ENCODE measurements at places on chromosomes 2 and 18.
A peak's percentile ranks its signal among the peaks of the same experiment; 100 is the strongest.

DNA sequence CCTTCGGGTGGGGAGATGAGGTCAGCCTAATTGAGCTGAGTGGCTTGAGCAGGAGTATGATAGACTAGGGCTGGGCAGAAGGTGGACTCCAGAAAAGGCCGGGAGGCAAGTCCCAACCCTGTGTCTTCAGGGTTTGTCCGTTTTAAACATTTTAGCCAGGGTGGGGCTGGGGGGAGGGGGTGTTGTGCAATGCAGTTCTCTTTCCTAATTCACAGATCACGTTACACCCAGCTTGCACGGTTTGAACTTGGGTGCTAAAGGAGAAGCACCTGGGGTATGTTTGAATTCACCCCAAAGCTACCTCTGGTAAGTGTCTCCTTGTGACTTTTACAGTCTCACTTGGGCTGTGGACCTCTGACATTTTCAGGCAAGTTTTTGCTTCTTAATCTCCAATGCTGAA is 233.3 kb downstream of the AGAP1 start:
- DNase-seq = no peak
- no peaks in the 10 kb centered on the region for H3K27me3 ChIP-seq
- no peak overlapping the region for H3K4me3 ChIP-seq
- no peaks in the 10 kb centered on the region for H3K4me1 ChIP-seq
- no peak overlapping the region for H3K27ac ChIP-seq

DNA sequence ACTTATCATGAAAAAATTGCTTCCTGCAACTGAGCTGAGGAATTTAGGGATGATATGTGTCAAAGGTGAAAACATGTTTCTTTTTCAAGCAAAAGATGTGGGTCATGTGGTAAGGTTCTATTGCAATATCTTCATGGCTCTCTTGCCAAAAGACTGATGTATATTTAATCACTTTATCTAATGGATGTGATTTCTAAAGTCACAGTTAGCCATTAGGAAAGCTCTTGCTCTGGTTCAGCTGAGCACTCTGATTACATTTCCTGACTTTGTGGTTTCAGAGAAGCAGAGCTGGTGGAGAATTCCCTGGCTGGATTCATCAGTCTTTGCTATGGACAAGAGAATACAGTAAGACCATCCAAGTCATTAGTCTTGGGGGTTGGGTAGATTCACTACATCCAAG is 24.4 kb downstream of the SCN9A start:
- no peak overlapping the region for H3K27ac ChIP-seq
- no peak overlapping the region for H3K4me3 ChIP-seq
- H3K4me1 ChIP-seq = no peaks in the 10 kb centered on the region
- DNase-seq = no peak
- H3K27me3 ChIP-seq = no peaks in the 10 kb centered on the region
- H3K36me3 ChIP-seq = no peaks in the 10 kb centered on the region

DNA sequence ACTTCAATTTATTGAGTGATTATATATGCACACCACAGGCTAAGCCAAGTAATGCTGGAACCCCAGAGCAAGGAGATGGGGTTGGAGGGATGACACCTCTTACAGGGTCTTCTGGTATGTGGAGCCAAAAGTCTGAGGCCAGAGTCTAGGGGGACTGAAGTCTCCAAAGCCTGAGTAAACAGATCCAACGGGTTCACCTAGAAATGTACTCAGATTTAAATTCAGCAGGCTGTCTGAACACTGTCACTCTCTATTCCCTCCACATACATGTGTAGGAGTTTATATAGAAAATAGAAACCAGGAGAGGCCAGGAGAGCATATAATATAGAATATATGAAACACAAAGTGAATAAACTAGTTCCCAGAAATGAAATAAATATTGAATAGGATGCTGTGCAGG is 76.1 kb downstream of the PPP1R1C start:
- H3K27ac ChIP-seq = no peak overlapping the region
- H3K4me1 ChIP-seq = no peaks in the 10 kb centered on the region
- H3K27me3 ChIP-seq = peaks cover 8% of the 10 kb centered on the region
- no peaks in the 10 kb centered on the region for H3K36me3 ChIP-seq
- H3K4me3 ChIP-seq = no peak overlapping the region

DNA sequence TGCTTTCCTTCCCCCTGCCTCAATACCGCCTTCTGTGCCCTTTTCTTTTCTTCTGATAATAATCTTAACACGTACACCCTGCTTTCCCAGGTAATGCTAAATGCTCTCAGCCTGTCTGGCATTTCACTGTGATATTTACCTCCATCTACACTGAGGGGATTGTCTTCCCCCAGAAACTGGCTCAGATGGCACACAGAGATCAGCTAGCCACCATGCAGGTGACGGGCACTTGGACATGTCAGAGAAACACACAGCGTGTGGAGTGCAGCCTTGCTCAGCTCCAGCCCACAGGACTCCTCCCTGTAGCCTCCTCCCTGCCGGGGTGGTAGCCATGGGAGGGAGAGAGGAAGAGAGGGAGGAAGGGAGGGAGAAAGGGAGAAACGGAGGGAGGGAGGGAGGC is 131.2 kb downstream of the EIPR1 start:
- DNase-seq = no peak
- H3K27me3 ChIP-seq = no peaks in the 10 kb centered on the region
- H3K27ac ChIP-seq = no peak overlapping the region
- H3K4me3 ChIP-seq = no peak overlapping the region
- peaks cover 28% of the 10 kb centered on the region for H3K36me3 ChIP-seq
- peaks cover 14% of the 10 kb centered on the region for H3K4me1 ChIP-seq

DNA sequence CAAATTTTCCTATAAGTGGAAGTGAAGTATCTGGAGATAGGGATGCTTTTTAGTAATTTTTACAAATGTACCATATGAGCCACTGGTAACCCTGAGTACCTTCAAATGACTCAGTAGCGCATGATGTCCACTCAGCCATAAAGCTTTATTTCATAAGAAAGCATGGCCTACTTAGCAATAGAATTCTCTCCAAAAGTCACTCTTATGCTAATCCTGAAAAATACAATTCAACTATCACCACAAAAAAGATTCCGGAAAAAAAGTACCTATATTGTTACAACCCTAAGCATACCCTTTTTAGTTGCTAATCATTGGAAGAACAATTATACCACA is 732.2 kb downstream of the SOCS6 start:
- H3K36me3 ChIP-seq = no peaks in the 10 kb centered on the region
- DNase-seq = no peak
- no peak overlapping the region for H3K4me3 ChIP-seq
- no peaks in the 10 kb centered on the region for H3K4me1 ChIP-seq
- H3K27ac ChIP-seq = no peak overlapping the region
- no peaks in the 10 kb centered on the region for H3K27me3 ChIP-seq

- H3K36me3 ChIP-seq = no peaks in the 10 kb centered on the region
- H3K27ac ChIP-seq = no peak overlapping the region
- no peak for DNase-seq
- H3K27me3 ChIP-seq = peaks cover 15% of the 10 kb centered on the region
- no peak overlapping the region for H3K4me3 ChIP-seq
Observed at GRCh38 chr2:84338069-84338468, 121.0 kb downstream of the SUCLG1 start.

- H3K27ac ChIP-seq = no peak overlapping the region
- H3K27me3 ChIP-seq = no peaks in the 10 kb centered on the region
- no peak overlapping the region for H3K4me3 ChIP-seq
Observed at GRCh38 chr2:206001912-206002311, 84.1 kb downstream of the INO80D start.

- peaks cover 6% of the 10 kb centered on the region for H3K27me3 ChIP-seq
- no peak for DNase-seq
- H3K4me1 ChIP-seq = no peaks in the 10 kb centered on the region
- peaks cover 1% of the 10 kb centered on the region for H3K36me3 ChIP-seq
- no peak overlapping the region for H3K27ac ChIP-seq
Observed at GRCh38 chr2:237048595-237048994, 37.1 kb upstream of the COPS8 start.

GRCh38 chr18:48953104-48953706 is 2.4 kb upstream of the SMAD7 start:
- H3K4me1 ChIP-seq = peaks cover 35% of the 10 kb centered on the region
- H3K27me3 ChIP-seq = peaks cover 6% of the 10 kb centered on the region
- no peak overlapping the region for H3K27ac ChIP-seq
- H3K36me3 ChIP-seq = peaks cover 8% of the 10 kb centered on the region
- no peak for DNase-seq
- peak overlapping the region; percentile 90 for H3K4me3 ChIP-seq

DNA sequence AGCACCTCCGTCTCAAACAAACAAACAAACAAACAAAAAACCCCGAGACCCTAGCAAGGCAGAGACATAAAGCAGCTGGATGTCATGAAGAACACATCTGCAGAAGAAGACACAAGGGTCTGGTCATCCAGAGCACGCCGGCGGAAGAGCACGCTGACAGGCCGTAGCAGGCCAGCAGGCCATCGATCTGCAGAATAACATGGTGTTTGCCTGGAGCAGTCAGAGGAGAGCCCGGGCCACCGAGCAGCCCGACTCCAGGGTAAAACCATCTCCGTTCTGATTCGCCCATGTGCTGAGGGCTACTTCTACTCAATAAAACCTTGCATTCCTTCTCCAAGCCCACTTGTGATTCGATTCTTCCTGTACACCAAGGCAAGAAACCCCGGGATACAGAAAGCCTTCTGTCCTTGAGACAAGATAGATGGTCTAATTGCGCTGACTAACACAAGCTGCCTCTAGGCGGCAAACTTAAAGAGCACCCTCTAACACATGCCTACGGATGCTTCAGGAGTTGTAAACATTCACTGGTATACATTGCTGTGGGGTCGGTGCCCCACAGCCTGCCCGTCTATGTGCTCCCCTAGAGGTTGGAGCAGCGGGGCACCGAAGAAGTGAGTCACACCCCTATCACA is 549.8 kb upstream of the NRXN1 start:
- no peak for DNase-seq
- no peak overlapping the region for H3K27ac ChIP-seq
- H3K4me3 ChIP-seq = no peak overlapping the region
- H3K36me3 ChIP-seq = no peaks in the 10 kb centered on the region

- peak overlapping the region; percentile 7 for H3K27ac ChIP-seq
- no peak overlapping the region for H3K4me3 ChIP-seq
- H3K36me3 ChIP-seq = peaks cover 16% of the 10 kb centered on the region
Observed at GRCh38 chr2:218734190-218734975, 23.7 kb downstream of the TTLL4 start.

DNA sequence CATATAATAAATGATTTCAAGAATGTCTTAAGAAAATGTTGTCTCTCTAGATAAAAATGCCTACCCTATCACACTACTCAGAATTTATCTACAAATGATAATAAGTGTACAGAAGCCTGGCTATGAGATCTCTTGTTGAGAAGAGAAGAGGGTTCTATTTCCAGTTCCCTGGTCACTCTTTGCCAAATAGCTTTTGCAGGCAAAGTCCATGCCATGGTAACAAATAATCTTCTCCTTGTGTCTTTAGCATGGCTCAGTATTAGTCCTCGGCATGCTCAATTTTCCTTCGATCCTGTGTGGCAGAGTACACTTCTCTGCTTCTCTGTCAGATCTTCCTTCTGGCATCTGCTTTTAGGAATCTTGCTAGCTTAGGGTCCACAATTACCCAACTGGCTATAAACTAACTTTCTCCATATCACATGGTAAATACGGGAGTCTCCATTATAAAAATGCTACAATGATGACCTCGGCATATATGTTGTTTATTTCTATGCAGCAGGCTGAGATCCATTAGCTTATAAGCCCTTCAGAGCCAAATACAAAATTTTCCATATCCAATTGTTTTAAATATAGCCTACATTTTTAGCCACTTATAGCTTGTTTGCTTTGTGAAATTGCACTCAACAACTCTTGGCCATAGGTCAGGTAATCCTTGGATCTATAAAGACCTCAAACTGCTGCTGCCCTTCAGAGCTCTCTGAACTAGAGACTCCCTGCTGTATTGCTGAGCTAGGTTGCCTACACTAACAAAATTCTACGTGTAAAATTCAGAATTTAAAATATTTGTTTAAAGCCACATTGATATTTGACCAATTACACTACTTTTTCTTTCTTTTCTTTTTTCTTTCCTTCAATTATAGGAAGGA is 157.5 kb downstream of the FSIP2 start:
- H3K4me1 ChIP-seq = no peaks in the 10 kb centered on the region
- H3K27ac ChIP-seq = no peak overlapping the region
- no peak overlapping the region for H3K4me3 ChIP-seq
- H3K27me3 ChIP-seq = no peaks in the 10 kb centered on the region
- H3K36me3 ChIP-seq = no peaks in the 10 kb centered on the region
- DNase-seq = no peak

GRCh38 chr2:74447230-74447999 is 5.7 kb upstream of the RTKN start:
- no peak for DNase-seq
- no peaks in the 10 kb centered on the region for H3K36me3 ChIP-seq
- H3K4me3 ChIP-seq = no peak overlapping the region

DNA sequence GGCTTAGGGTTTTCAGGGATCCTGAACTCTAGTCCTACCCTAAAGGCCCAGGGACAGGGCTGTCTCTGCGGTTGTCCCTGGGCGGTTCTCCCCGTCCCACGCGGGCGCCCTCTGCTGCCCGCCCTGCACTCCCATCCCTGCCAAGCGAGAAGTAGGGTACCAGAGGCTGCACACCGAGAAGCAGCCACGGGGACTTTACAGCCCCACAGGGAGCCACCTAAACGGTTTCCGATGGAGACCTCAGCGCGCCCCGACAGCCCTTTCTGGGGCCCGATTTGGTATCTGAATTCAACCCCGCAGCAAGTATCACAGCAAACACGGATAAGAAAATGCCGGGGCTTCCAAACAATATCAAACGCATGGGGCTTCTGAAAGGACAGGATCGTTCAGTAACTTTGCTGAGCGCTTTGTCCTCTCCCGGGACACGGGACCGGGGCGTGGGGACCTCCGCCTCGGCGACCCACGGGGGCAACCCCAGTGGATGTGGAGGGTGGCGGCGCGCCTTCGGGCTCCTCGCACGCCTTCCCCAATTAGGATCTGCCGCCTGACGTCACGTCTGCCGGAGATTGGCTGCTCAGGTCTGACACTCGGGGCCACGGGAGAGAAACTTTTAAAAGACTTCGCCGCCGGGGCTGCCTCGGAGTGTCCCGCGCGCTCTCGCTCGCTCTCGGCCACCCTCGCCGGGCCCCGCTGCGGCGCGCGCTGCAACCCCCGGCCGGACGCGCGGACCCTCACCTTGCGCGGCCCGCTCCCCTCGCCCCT is at the start of gene LTBP1:
Gene LTBP1 (plus strand): TSS at position 640 of the 762 bp plus-strand sequence. CDS start 372 bp downstream, outside the sequence.
- peak within 1 kb of the TSS; percentile 81 for H3K4me3 ChIP-seq
- H3K27me3 ChIP-seq = peaks cover 41% of the 10 kb centered on the region
- H3K36me3 ChIP-seq = no peaks in the 10 kb centered on the region
- peak; percentile 67 for DNase-seq
- peaks cover 9% of the 10 kb centered on the region for H3K4me1 ChIP-seq

DNA sequence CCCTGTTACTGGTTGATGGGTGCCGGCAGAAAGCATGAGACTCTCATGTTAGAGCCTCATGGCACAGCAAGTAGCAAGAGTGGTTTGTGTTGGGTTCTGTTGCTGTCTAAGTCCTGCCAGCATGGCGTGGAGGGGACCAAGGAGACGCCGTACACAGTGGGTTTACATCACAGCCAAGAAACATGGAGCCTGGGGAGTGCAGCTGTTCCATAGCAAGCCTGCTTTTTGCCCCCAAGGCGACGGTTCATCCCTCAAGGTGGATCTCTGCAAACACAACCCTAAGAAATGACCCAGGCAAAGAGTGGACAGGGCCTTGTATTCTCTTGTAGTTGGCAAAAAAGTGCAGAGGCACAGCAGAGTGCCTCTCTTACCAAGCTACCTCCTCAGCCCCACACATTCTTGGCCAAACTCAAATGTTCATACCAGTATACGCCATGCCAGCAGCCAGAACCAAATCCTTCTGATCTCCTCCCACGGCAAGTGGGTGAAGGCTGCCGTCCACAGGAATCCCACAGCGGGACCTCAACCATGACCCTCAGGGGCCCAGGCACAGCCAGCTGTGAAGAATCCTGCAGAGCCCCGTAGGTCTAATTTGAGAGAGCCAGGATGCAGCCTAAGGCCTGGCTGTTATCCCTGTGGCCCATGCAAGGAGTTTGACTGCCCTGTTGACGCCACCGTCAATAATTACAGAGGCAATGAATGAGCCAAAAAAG is 19.0 kb downstream of the SNED1 start:
- H3K4me1 ChIP-seq = no peaks in the 10 kb centered on the region
- no peak for DNase-seq
- H3K36me3 ChIP-seq = no peaks in the 10 kb centered on the region
- no peak overlapping the region for H3K4me3 ChIP-seq
- H3K27ac ChIP-seq = no peak overlapping the region

Data from T-helper 2 cell treated with Interferon-gamma antibody and Interleukin-4, amounts not matched to agents 5 μg/mL and 100 μg/mL, for 36 hours (primary cell).